Stimulated activated CD4-positive, alpha-beta T cell treated with anti-CD3 and anti-CD28 coated beads, TNF-alpha, amount 100 ng/mL, for 48 hours (primary cell): ENCODE measurements at places on chromosomes 1 and 21.

DNA sequence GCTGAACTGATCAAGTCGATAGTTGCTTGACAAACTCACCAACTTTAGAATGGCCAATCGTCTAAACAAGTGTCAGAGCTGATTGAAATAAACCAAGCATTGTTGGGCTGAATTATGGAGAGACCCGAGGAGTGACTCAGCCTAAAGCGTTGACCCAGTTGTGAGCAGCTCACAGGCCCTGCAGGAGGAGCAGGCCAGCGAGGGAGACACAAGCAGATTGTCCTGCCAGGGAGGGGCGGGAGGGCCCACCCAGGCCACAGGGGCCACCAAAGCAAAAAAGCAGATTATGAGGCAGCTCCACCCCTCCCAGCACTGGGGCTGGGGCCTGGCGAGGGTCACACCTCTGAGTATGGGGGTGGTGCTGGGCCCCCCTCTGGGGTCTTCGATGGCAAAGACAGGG, 10.1 kb upstream of the MATN1 start:
- no peak for DNase-seq

DNA sequence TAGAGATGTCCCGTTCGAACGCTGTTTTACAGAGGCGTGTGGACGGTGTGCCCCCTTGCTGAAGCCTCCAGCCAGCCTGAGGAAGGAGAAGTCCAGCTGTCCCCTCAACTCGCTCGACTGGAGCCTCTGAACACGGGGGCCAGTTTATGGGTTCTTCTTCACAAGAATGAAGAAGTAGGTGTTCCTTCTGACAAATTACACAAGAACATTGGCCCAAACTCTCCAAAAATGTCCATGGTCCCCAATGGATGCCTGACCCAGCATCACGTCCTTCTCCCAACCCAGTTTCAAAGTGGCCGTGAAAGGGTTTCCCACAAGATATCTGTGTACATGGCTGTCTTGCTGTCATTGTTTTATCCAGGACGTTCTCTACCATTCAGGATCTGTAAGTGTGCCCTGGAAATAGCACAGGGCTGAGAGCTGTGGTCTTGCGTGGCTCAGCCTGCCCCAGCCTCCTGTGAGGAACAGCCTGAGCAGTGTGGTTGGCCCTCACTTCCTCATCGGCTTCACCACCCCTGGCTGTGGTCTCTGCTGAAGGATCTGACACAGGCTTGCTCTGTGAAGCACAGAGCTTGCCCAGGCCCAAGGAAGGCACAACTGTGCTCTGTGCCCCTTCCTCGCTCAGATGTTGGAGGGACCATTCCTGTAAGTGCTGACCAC, 1.0 kb upstream of the S100B start:
- peak; percentile 5 for DNase-seq

GRCh38 chr1:80509965-80510522, 1290.7 kb upstream of the ADGRL2 start:
- no peak for DNase-seq

DNA sequence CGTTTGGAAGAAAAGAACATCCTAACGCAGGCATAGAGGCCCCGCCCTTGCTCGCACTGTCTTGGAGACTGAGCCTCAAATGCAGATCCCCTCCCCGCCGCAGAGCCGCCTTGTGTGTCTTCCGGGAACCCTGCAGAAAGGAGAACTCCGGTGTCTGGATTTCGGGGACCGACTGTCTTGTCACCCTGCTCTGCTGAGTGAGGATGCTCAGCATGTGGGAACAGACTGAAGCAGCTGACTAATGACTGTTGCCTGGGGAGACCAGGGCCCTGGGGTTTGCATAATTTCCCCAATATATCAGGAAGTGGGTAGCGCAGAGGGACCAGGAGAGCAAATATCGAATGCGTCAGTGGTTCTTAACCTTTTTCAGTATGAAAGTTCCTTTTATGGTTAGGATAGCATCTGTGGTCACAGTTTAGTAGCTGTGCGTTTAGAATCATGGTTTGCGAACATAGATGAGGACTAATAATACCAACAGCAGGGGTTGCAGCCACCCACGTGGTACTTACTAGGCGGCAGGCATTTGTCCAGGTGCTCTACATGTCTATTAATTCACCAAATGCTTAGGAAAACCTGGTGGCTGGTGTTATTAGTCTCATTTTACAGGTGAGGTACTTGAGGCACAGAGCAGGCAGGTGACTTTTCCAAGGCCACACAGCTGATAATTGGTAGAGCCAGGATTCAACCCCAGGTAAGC, 14.3 kb downstream of the GPR137B start:
- no peak for DNase-seq

- no peak for DNase-seq
Measured at GRCh38 chr21:8994640-8995511, 1526.5 kb upstream of the TPTE start.

- DNase-seq, result no peak
Measured at GRCh38 chr1:4483021-4483625, 171.3 kb upstream of the AJAP1 start.

- DNase-seq, result no peak
Measured at GRCh38 chr21:36858320-36858957, 108.0 kb downstream of the HLCS start.

GRCh38 chr1:97047421-97047793, 325.8 kb downstream of the PTBP2 start:
- no peak for DNase-seq

- DNase-seq, result no peak
Measured at GRCh38 chr1:227781314-227781930, 34.1 kb upstream of the PRSS38 start.

- no peak for DNase-seq
Measured at GRCh38 chr1:62589321-62589720, 8.0 kb upstream of the ANGPTL3 start.

- DNase-seq, result no peak
Measured at GRCh38 chr1:22418933-22419382, 32.7 kb upstream of the ZBTB40 start.

- DNase-seq, result no peak
Measured at GRCh38 chr1:229130028-229130668, 140.8 kb upstream of the RAB4A start.

DNA sequence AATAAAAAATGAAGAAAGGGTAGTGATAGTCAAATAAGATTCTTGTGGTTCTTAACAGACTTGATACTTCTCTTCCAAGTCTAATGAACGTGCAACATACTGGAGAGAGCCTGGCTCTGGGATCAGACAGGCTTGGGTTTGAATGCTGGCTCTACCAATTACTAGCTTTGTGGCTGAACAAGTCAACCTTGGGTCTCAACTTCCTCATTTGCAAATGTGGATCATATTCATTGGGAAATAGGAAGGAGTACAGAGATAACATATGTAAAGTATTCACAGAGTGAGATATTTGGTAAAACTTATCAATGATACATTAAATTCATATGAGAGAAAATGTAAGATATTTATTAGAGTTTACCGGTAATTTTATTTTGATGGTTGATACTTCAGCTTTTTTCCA, 2.0 kb downstream of the EDEM3 start:
- DNase-seq, result no peak

- DNase-seq, result no peak
Measured at GRCh38 chr1:18808550-18808949, 50.9 kb downstream of the TAS1R2 start.

DNA sequence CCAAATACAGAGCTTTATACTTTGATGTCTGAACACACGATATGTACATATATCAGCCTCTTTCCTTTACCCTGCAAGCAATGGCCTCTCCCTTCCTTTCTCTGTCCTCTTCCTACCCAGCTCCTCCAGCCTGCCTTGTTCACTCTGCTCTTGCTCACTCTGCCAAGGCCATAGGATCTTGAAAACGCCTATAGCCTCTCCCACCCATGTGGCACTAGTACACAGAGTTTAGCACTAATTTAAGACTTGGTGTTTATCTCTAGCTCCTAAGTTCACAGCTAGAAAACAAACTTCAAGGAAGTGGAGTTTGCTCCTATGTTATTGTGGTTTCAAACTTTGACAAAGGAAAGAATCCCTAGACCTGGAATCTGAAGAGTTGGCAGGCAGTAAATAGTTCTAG, 225.0 kb upstream of the RUNX1 start:
- no peak for DNase-seq

DNA sequence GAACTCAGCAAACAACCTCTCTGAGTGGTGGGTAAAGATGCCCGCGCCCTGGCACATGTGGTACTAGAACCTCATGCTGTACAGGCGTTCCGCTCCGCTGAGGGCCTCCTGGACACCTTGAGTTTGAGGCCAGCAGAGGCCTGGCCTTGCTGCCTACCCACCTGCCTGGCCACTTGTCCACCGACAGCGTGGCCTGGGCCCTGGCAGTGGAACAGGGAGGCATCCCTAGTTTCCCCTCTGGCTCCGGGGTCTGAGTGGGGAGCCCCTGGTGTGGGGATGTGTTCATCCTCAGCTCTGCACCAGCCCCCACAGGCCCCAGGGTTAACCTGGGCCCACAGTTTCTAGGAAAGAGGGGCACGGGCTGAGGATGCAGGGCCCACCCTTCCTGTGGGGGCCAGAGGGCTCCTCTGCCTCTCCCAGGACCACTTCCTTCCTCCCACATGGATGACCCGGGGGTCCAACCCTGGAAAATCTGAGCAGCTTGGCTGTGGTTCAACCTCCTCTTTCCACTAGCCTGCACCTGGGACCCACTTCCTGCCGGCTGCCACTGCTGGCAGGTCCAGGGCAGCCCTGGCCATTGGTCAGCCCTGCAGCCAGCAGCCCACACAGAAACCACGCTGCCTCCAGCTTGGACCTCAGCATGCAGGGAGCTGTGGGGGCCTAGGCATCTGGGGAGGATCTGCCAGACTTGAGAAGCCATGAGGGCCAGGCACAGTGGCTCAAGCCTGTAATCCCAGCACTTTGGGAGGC, 53.3 kb upstream of the COL18A1 start:
- no peak for DNase-seq

GRCh38 chr1:204435872-204436271, 24.3 kb upstream of the PPP1R15B start:
- DNase-seq, result no peak

DNA sequence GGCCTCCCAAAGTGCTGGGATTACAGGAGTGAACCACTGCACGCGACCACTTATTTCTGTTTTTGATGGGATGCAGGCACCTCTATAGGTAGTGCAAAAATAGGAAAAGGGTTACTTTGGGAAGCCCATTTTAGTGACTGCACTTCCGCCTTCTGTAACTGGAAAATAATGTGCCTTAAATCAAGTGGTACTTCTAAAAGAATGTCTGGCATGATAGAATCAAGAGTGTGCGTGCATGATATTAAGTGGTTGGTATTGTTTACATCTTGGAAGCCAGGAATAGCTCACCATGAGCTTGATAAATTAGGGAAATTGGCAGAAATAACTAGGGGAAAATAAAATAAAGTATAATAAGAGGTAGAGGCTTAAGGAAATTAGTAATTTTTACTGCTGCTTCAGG, 1067.0 kb downstream of the ADGRL2 start:
- DNase-seq, result no peak

GRCh38 chr1:167529829-167530474, 11.6 kb upstream of the CD247 start:
- no peak for DNase-seq

GRCh38 chr1:188615321-188615720, 1786.6 kb downstream of the PLA2G4A start:
- DNase-seq, result no peak

DNA sequence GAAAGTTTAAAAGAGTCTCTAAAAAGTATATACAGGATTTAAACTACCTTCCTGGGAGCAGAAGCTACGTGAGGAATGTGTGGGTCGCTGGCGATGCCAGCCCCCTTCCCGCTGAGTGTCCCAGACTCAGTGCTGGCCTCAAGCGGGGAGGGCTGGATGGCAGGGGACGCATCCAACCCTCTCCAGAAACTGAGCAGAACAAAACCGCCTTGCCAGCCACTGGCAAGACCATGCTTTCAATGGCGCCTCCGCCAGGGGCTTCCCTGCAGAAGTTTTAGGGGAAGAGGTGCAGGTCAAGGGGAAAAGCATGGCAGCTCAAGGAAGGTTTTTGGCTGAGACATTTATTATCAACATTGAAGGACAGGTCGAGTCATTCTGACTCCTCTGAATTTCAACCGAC, 26.1 kb downstream of the NADK start:
- DNase-seq, result no peak

DNA sequence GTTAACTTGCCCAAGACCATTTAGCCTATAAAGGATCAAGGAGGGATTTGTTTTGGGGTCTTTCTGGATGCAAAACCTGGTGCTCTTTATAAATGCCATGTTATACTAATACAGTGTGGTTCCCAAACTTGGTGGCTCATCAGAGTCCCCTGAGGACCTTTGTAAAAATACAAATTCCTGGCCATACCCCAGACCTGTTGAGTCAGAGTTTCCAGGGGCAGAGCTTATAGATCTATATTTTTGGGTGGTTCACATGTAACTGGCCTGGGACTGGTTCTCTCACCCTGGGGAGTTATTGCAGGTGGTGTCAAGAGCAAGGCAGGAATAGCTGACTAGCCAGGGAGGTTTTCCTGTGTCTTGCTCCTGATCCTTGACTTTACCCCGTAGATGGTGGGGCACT, 136.9 kb upstream of the HNRNPU start:
- no peak for DNase-seq

DNA sequence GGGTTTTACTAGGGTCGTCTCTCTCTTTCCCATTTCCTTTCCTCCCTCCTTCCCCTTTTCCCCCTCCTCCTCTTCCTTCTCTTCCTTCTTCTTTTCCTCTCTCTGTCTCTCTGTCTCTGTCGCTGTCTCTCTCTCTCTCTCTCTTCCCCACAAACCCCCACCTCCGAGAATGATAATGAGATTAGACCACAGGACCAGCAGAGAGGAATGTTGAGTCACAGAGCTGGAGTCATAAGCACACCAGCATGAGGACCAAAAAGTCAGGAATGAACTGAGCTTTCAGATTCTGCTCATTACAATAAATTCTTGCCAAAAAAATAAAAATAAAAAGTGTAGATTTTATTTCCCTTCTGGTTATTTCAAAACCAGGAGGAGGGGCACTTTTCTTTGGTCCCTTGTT, 377.4 kb downstream of the LTN1 start:
- DNase-seq, result no peak

GRCh38 chr1:20715406-20715805, 2.4 kb downstream of the KIF17 start:
- no peak for DNase-seq

DNA sequence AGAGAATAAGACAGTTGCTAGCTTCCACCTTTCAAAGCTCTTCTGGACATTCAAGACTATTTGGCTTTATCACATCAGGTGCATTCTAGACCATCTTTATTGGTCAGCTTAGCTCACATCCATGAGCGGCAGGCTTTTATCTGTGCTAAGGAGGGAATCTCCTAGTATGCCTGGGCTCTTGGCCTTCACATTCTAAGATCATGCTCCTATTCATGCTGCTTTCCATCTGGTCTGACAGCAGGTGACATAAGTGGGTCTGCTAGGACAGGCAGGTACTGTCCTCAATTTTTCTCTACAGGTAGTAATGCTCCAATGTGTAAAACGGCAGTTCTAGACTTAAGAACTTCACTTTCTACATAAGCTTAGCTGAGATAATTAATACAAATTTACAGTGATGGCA, 39.2 kb upstream of the ADAMTS1 start:
- DNase-seq, result no peak

- no peak for DNase-seq
Measured at GRCh38 chr21:15653710-15654109, 76.1 kb upstream of the USP25 start.

DNA sequence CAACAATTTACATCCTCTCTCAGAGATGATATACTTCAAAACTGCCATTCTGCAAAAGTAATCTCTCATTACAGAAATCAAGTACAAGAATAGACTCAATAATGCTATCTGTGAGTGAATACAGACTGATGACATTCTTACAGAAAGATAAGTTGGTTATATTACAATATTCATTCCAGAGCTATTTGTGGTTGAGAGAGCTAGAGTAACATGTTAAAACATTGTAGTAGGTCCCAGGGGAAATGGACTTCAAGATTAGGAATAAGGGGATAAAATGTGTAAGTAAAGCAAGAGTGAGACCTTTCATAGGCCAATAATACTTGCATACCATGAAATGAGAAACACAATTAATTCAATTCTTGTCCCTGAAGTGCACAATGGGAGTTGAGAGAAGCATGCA, 1.5 kb downstream of the F13B start:
- DNase-seq, result no peak
